Foreskin keratinocyte (primary cell): ENCODE measurements at places on chromosomes 4 and X. TPM values are rescaled to one million over a fixed set of nuclear protein-coding genes. Genes with fewer than 3 reads are reported as not detected.

The BBS12 gene
- 1.6 TPM in 2 replicates for polyA plus RNA-seq

The FGF13 gene
- polyA plus RNA-seq, result not detected in 2 replicates

The NRK gene
- polyA plus RNA-seq, result 0.54 and 0.98 TPM in 2 replicates

The SUPT20HL1 gene
- not detected in 2 replicates for polyA plus RNA-seq

The TIMM17B gene
- 92.4 and 102 TPM in 2 replicates for polyA plus RNA-seq

The CXorf49 gene
- polyA plus RNA-seq, result not detected in 2 replicates

The COL25A1 gene
- not detected in 2 replicates for polyA plus RNA-seq

The SLC9B2 gene
- 6.9 and 8.3 TPM in 2 replicates for polyA plus RNA-seq

The KLHL34 gene
- polyA plus RNA-seq, result 0.03 and 0.06 TPM in 2 replicates

The PPEF1 gene
- polyA plus RNA-seq, result not detected in 2 replicates

The CDS1 gene
- 7.6 and 9.2 TPM in 2 replicates for polyA plus RNA-seq

The HTATSF1 gene
- 19.7 and 26.5 TPM in 2 replicates for polyA plus RNA-seq

The CSAG1 gene
- not detected in 2 replicates for polyA plus RNA-seq

The SERPINA7 gene
- polyA plus RNA-seq, result not detected in 2 replicates

The C1QTNF7 gene
- polyA plus RNA-seq, result not detected in 2 replicates

The SLC6A8 gene
- 34.2 and 34.8 TPM in 2 replicates for polyA plus RNA-seq

The DACH2 gene
- polyA plus RNA-seq, result not detected in 2 replicates

The GYPE gene
- not detected in 2 replicates for polyA plus RNA-seq

The IL13RA2 gene
- polyA plus RNA-seq, result 0.43 and 0.54 TPM in 2 replicates

The KCNE5 gene
- 0.36 and 0.47 TPM in 2 replicates for polyA plus RNA-seq

The CORIN gene
- polyA plus RNA-seq, result 0.02 TPM in 1 of 2 replicates, not detected in the other
